ENCODE measurements at places on chromosomes 1 and 21.

GRCh38 chr1:189597083-189597482 is 880.6 kb downstream of the BRINP3 start:
- DNase-seq: peak; percentile 97

- peak; percentile 76 for DNase-seq
Observed at GRCh38 chr1:171188388-171189266, 3.5 kb downstream of the FMO2 start.

DNA sequence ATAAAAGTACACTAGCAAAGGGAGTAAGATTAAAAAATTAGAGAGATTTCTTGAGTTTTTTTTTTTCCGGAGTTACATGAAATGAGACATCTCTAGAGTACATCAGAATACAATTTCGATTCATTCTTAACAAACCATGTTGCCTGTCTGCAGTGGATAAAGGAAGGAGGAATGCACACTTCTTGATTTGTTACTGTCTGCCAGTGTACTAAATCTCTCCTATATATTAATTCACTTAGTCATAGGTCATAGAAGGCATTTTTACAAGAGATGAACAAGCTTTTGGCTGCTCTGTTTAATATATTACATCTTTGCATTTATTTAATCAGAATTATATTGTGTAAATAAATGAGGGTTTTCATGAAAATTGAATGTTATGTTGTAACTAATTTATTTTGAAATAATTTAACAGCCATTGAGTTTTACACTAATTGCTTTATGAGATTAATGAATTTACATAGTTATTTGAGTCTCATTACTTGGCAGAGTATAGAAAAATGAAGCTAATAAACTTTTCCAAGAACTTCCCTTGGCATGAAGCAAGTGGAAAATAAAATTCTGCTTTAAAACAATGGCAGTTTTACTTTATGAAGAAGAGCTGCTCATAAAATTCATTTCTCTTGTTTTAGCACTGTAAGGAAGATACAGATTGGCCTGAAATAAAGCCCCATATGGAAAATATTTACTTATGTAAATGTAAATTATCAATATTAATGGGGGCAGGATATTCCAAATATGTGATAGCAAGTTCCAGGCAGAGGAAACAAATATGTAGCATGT is 1284.7 kb downstream of the BRINP3 start:
- no peak for DNase-seq

- DNase-seq: no peak
Observed at GRCh38 chr1:109880971-109881894, 29.4 kb upstream of the CSF1 start.

GRCh38 chr1:4972761-4973320 is 318.4 kb downstream of the AJAP1 start:
- DNase-seq: no peak

- DNase-seq: peak; percentile 17
Observed at GRCh38 chr1:177849130-177849529, 120.7 kb downstream of the SEC16B start.

DNA sequence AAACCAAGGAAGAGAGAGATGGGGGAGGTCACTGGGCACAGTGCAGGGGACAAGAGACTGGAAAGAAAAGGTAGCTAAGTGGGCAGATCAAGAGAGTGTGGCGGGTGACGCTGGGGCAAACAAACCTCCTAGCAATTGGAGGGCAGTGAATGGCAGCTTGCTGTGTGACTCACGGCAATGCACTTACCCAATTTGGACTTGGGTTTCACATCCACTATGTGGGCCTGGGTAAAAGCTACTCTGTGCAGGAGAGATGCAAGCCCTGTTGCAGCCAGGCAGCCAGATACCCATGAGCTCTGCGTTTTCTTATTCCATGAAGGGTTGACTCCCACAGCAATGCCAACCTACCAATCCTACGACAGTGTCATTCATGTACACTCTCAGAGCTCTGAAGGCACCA is 9.5 kb downstream of the PLXNA2 start:
- no peak for DNase-seq

DNA sequence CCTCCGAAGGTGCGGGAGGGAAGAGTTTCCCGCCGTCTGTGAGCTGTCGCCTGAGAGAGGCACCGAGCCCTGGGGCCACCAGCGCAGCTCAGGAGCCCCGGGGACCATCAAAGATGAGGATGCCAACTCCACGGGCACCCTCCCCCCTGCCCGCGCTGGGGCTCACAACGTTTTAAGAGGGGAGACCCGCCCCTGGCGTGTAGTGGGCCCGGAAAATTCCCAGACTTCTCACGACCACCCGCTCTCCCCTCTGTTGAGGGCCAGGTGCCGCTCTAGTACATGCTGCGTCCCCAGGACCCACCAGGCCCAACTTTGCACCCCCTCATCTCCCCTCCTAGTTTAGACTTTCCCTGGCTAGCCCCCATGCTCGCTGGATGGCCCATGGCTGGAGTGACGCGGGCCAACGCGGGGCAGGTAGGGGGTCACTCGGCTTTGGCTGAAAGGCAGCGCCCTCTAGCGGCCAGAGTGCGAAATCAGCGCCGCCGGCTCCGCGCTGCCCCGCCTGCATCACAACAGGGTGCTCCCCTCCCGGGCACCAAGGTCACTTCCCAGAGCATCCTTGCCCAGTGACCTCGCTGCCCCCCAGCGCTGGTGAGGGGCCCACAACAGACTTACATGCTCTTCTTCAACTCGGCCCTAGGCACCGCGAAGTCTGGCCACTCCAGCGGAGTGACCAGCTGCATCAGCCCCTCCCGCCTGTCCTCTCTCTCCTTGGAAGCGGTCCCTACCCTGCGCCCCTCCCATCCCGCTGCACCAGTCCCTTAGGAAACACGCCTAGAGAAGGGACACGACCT is 1.8 kb downstream of the CD160 start:
- DNase-seq: peak; percentile 34

DNA sequence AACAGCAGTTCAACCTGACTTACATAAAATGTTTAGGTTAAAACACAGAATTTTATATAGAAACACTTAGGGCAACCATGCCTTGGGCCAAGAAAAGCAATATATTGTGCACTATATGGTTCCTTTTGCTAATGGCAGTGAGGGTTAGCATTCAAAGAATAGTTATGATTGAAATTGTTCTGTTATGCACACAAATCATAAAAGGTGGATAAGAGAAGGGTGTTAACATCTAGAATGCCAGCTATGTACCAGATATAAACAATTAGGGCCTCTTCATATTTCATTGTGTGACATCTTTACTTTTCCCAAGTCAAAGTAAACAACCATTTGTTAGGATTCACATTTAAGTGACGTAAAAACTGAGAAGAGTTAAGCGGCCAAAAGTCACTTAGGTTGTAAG is 308.0 kb upstream of the B3GALT2 start:
- no peak for DNase-seq

DNA sequence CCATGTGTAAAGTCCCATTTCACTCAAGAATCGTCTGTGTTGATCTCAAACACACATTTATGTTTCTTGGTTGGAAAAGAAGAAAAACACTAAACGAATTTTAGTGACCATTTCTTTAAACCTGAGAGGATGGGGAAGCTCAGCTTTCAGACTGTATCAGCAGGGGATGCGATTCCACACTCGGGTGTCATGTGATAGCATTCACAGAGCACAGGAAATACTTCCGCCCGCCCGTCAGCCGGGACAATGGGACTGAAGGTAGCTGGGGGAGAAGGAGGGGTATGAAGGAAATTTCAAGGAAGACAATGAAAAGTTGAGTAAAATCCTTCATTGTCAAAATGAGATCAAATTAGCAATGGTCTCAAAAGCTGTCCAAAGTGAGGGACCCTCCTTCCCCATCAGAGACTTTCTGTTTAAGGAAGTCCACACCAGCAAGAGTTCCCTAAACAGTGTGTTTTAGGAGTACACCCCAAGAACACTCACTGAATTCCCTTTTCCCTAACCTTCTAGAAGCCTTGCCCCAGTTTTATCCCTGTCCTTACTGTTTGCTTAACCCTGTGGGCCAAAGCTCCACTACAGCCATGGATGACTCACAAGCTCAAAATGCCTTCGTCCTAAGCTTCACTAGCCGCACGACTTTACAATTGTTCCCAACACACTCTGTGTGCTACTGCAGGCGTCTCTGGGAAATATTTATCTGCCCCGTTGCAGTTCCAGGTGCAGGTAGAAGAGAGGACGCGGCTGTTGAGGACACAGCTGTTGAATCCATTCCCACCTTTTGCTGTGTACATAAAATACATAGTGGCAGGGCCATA is 51.4 kb upstream of the SIM2 start:
- no peak for DNase-seq

DNA sequence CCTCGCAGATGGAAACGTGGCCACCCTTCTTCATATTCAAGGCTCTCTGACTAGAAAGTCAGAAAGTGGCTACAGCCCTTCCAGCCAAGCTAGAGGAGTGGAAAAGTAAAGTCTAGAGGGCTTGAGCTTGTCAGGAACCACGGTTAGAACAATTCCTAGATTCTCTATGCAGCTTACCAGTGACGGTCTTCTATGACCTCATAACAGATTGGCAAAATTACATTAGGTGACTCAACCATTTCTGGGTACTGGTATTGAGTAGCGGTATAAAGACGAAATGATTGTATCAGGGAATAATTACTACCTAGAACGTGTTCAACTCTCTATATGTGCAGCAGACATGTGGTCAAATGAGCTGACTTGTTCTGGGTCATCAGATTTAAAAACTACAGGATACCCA is 155.0 kb upstream of the RUNX1 start:
- no peak for DNase-seq

- DNase-seq: no peak
Observed at GRCh38 chr1:79005945-79006344, 585 bp downstream of the ADGRL4 start.

DNA sequence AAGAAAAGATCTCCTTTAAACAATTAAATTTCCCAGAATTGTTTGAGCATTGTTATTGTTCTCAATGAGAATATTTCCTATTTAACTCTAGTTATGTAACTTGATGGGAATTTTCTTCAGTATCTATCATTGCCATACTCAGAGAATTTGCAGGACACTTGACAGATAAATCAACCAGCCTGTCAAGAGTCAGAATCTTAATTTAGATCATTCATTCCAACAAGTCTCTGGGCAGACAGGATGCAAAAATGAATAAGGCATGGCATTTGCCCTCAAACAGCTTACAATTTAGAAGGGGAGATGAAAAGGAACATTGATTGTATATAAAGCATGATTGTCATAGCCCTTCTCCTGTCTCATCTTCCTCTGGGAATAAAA is 7.3 kb upstream of the DISC1 start:
- DNase-seq: no peak
